ACHN (cell line): ENCODE measurements at places on chromosomes 7 and 10.

DNA sequence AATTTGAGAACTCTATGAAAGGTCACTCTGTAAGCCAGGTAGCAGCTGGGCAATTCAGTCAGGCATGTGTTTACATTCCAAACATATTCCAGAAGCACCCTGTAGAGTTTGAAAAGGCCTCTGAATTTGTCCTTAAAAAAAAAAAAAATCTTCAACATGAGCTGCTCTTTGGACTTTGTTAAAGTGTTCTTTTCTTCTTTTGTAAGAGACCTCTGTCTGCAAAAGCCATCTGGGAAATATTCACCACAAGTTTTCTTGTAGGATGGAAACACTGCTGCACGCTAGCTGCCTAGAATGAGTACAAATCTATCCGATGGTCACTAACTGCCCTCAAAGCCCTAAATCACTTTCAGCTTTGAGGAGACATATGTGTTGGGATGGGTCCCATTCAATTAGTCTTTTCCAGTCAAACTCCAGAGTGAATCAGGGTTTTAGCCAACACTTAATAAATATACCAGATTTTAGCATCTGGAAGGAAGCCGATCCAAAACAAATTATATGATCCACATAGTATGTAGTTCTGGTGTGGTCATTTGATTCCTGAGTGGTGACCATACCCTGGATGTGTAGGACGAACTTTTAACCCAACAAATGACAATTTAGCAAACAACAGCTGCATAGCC, 85.9 kb downstream of the CD36 start:
- DNase-seq, result peak; percentile 64

DNA sequence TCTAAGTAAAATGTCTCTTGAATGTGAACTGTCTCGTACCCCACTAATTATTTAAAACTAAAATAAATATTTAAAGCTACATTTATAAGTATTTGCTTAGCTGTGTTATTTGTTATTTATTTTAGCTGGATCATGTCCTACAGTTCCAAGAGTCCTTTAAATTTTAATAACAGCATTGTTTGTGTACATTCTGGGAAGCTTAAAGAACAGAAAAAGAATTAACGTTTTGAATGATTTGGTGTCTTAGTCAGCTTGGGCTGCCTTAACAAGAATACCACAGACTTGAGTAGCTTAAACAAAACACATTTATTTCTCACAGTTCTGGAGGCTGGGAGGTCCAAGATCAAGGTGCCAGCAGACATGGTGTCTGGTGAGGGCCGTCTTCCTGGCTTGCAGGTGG, 107.4 kb downstream of the ITIH5 start:
- DNase-seq, result no peak

DNA sequence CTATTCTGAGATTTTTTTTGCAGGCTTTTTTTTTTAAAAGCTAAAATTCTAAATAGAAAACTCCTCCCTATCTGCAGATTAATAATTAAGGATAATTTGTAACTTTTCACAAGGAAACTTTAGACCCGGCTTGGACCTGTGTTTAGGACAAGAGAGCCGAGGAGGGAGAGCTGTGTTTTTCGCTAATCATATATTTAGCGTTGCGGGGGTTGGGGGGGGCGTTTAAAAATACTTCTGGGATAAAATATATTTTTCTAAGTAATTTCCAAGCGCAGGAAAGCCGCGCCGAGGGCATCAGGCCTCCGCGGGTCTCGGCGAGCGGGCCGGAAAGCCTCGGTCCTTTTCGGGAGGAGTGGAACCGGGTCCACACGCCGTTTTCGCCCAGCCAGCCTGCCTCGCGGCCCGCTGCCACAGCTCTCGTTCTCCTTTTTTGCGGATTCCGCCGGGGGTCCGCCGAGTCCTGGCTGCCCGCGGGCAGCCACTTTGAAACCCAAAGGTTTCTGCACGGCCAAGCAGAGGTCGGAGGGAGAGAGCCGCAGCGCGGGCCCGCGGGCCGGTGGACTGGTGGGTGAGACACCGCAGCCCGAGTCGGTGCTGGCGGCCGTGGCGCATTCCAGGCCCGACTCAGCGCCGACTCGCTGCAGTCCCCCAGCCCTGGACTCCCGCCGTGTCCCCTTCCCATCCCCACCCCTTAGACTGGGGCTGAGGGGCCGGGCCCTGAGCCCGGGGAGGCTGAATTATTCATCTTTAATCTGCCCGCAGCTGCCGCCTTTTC, 2.3 kb downstream of the PAX2 start:
- DNase-seq, result peak; percentile 42

DNA sequence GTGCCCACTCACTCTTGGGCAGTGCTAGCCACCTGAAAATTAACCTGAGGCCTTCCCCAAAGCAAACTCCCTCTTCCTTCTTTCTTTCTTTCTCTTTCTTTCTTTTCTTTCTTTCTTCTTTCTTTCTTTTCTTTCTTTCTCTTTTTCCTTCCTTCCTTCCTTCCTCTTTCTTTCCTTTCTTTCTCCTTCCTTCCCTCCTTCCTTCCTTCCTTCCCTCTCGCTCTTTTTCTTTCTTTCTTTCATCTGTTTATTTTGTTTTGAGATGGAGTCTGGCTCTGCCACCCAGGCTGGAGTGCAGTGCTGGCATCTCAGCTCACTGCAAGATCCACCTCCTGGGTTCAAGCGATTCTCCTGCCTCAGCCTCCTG, 17.0 kb upstream of the KPNA7 start:
- no peak for DNase-seq

DNA sequence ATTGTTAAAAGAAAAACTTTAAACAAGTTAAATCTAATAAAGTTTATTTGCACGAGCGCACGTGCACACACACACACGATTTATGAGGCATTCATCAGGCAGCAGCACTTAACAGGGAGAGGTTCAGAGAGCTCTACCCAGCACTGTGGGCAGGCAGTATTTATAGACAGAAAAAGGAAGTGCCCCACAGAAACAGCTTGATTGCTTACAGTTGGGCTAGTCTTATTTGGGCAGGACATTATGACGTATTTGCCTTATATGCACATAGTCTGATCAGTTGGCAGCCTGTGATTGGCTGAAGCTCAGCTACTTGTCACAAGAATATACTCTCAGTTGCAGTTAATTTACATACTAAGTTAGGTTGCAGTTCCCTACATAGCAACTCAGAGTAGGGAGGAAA, 1.2 kb upstream of the SDHAF3 start:
- DNase-seq, result no peak

DNA sequence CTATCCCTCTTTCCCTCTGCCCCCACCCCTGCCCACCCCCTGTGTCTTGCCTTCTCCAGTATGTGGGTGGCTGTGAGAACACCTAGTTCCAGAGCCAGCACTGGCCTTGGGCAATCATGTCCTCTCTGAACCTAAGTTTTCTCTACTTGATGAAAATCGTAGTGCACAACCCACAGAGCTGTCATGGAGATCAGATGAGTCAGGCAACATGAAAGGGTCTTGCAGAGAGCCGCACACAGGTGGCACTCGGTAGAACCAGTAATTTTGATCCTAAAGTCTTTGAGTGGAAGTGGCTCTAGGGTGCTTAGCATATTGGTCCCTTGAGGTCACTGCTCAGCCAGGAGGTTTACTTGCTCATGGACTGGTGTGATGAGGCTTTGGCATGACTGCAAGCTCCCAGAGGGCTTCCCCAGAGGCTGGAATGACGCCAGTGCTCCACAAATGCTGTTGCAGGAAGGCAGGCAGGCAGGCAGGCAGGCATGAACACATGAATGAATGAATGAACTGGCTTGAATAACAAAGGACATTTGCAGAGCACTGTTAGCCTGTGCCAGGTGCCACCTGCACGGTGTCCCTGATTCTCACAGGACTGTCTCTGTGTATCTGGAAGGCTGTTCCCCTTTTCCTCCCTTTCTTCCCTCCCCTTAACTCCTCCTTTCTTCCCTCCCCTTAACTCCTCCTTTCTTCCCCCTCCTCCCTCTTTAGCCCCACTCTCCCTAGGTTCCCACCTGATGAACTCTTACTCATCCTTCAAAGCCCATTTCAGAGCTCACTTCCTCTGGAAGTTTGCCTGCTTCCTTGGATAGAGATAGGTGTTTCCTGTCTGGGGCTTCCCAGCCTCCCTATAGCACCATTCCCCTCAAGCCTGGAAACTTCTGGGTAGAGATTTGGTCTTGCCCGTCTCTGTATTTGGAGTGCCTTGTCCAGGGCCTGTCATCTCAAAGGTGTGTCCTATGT, 27.2 kb upstream of the CTBP2 start:
- no peak for DNase-seq

DNA sequence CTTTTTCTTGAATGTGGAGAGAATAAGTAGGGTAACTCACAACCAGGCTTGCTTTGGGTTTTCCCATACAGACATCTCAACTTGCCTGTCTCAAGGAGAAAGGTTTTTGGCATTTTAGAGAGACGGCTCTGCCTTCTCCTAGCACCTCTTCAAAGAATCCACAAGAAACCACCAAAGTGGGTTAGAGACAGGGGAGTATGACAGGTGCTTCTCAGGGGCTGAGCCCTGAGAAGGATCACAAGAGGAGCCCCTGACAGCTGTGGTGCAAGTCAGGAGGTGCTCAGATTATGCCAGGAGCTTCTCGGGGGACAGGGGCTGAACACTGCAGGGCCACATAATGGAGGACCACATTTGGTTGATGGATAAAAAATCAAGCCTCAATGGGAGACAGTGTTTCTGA, 170.8 kb upstream of the LYZL2 start:
- no peak for DNase-seq

GRCh38 chr10:77877441-77878344, 48.9 kb downstream of the DLG5 start:
- DNase-seq, result no peak

DNA sequence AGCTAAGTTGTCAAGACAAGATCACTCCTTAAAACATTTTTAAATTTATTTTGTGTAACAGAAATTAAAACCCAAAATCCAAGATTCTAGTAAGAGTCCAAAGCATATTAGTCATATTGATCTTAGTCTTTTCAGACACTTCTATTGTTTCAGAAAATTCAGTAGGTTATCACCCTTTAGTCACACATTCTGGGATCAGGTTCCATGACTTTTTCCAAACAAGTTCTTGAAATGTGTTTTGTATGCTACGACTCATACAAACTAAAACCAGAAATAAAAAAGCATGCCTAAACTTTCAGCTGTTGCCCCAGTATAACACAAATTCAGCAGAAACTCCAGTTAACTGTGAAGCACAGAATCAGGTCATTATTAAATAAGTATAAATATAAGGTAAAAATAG, 10.7 kb downstream of the SEMA3D start:
- no peak for DNase-seq

- no peak for DNase-seq
These were observed 98.9 kb downstream of the ABCC2 start for GRCh38 chr10:99881371-99881770.

DNA sequence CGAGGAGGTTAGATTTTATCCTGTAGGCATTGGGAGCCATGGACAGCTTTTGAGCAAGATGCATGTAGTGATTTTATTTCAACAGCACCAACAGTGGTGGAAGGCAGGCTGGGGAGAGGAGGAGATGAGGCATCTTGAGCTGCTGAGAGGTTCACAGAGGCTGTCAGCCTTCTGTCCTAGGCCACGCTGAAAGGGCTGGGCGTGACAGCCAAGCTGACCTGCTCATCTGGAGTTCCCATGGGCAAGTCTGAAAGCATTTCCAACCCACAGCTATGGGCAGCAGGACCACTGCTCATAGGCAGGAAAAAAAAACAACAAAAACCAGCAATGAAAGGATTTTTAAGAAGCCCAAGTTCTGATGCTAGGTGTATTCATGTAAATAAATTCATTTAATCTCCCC, 7.7 kb downstream of the NEURL1 start:
- no peak for DNase-seq

- no peak for DNase-seq
These were observed 20.6 kb upstream of the CHRM2 start for GRCh38 chr7:136847858-136848257.

DNA sequence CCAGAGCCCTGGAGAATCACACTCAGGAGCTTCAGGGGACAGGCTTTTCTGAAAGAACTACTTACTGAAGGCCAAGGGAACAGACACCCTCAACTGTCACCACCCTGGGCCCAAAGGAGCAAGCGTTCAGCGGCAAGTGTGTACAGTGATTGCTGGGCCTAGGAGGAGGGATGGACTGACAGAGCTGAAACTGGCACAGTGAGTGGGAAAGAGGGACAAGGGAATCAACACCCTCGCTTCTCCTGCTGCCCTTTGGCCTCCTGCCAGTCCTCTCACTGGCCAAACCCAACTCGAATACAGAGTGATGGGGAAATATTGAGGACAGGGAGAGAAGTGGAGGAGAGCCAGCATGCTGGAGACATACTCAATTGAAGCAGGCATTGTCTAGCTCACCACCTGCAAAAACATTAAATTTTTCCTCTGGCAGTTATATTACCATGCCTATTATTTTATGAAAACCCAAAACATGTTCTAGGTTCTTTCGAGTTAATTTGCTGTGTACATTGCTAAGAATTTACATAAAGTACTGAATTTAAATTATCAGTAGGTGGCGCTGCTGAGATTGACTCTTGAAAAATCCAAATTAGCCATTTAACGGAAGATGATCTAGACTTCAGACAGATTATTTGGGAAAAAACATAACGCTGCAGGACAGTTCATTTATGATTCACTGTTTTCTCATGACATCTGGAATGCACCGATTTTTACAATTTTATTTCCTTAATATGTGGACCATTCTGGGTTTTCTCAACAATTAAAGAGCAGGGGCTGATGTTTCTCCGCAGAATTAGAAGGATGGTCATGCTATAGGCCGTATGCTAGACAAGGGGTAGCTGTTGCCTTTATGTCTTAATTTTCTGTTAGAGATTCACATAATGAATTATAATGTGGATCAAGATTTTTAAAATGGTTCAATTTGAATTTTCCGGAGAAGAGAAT, 14.7 kb upstream of the TMEM236 start:
- peak; percentile 33 for DNase-seq

GRCh38 chr10:12193193-12193592, 2.5 kb downstream of the NUDT5 start:
- no peak for DNase-seq

DNA sequence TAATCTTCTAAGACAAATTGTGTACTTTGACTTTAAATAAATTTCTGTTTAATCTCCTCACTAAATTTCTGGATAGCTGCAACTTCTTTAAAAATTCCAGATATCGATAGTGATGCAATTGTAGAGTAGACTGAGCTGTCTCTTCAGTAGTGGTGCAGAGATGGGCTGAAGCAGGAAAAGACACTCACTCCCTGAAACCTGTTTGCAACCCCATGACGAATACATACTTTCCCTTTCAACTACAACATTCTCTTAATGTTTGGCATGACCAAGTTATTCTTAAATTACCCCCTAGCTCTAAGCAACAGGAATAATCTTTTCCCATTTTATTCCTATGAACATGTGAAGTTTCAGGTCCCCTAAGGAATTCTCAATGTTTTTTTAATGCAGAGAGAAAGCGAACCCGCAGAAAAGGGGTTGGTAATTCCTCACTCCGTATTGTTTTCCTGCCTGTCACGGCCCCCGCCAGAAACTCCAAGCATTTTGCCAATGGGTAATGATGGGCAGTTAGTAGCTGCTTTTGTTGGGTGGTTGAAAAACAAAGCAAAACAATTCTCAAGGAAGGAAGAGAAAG, 1.3 kb downstream of the THSD7A start:
- peak; percentile 11 for DNase-seq
